ENCODE measurements at places on chromosomes 2 and 18.

- DNase-seq: no peak
Measured at GRCh38 chr18:77571743-77572142, 322.1 kb downstream of the GALR1 start.

DNA sequence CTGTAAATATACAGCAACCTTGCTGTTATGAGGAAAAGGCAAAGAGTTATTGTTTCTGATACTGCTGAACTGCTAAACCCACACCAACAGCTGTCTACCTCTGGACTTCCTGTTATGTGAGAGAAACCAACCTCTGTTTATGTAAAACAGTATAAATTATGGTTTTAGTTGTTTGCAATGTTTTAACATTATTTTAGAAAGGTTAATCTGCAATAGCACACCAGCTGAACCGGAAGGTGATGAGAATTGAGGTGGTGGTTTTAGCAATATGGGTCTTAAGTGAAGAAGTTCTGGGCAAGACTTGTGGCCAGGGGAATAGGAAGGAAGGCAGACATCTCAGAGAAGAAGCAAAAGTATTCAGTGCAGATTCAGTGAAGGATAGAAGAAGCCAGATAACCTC lies 237.8 kb downstream of the PLCL1 start:
- DNase-seq: no peak

GRCh38 chr2:69291004-69291650 lies 95.9 kb downstream of the GFPT1 start:
- no peak for DNase-seq

- DNase-seq: no peak
Measured at GRCh38 chr18:73509460-73509859, 638.2 kb downstream of the FBXO15 start.

GRCh38 chr2:189681903-189682302 lies 7.4 kb downstream of the ANKAR start:
- DNase-seq: no peak

DNA sequence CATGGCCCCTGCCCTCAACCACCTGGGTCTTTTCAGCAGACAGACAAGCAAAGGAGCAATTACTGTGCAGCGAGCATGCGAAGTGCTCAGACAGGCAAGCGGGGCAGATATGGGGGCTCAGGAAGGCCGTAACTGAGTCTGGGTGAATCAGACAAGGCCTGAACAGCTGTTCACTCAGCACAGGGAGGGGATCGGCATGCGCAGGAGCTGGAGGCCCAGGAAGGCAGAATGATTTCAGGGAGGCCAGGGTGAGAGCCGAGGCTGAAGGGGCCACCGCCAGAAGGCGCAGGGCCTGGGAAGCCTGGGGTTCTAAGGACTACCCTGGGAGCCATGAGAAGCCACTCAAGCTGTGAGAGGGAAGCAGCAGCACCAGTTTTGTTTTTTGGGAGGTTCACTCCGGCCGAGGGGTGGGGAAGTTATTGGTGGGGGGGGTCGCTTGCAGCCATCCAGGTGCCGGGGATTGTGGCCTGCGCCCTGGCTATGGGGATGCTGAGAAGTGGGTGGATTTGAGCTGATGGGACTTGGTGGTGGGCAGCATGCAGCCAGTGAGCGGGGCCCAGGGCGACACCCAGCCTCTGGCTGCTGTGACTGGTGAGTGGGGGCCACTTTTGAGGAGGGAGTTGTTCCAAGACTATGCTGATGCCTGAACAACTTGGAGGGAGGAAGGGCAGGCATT lies 132.2 kb downstream of the TSN start:
- DNase-seq: no peak

DNA sequence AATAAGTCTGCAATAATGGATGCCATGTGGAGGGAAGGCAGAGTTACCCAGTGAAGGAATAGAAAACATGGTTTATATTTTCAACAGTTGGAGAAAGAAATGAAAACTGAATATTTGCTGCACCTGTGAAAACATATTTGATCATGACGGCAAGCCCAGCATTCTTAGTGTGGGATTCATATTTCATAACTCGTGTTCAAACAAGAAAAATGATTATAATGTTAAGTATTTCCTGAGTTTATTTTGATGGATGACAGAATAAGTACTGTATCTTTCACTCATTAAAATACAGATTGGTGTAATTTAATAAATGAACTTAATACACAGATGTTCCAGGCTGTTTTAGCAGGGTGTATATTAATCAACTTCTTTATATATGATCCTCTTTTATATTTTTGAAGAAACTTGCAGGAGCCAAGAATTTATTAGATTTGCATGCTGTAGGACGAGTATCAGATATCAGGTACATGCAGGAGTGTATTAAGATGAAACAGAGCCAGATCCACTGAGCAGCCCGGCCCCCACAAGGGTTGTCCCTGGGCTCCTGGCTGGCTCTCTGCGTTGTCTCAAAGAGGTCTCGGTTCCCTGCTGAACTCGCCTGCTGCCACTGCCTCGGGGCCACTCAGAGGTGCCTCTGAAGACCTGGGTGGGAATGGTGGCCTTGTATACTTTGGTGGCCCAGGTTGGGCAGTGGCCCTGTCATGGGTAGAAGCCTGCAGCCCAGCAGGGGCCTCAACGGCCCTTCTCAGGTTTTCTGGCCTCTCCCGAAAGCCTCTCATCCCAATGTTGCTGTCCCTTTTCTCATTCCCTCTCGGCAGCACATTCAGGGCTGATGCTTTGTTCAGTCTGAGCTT lies 95.0 kb upstream of the LDAH start:
- no peak for DNase-seq

- DNase-seq: no peak
Measured at GRCh38 chr2:96839875-96840850, 3.7 kb downstream of the ANKRD23 start.

GRCh38 chr2:152573168-152573567 lies 144.1 kb downstream of the PRPF40A start:
- no peak for DNase-seq
